ENCODE measurements at places on chromosomes 3 and 15.

GRCh38 chr15:83612226-83612625, 41.7 kb upstream of the ADAMTSL3 start:
- no peak for DNase-seq

DNA sequence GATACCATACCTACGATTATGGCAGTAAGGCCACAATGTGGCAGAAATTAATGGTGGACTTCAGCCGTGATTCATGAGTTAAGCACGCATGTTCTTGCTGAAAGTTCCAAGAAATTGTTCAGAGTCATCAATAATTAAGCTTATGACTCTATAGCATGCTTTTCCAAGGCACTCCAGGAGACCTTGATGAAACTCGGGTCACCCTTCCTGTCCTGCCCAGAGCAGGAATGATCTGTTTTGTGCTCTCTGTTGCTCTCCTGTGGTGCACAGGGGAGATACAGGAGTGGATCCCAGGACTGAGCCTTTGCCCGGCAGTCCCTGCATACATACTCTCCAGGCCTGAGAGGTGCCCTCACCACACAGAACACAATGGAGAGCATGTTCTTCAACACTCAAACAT, 141.6 kb upstream of the SLC2A2 start:
- DNase-seq = no peak

DNA sequence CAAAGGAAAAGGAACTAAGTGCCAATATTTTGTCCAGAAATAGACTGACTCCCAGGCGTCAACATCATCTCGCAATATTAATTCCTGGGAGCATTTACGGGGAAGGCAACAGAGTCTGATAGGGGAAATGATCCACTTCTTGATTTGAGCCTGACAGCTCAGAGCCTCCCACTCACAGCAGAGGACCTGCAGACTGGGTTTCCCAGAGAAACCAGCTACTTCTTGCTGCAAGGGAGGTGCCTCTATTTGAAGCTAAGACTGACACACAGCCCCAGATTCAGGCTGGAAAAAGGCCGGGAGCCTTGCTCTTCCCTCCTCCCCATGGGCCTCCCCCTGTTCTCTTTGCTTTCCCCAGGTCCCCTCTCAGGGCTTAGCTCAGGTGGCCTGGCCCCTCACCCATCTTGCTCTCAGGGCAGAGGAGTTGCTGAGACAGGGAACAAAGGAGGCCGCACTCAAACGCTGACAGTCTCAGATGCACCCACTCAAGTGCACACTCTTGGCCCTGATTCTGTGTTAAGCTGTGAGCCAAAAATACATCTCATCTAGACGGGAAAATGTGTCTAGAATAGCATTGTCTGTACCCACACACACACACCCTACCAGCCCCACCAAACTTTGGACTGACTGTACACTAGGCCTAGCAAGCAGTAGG, 49.8 kb upstream of the DCLK3 start:
- DNase-seq = no peak

- no peak for DNase-seq
Observed at GRCh38 chr15:46918462-46919140, 798.7 kb upstream of the SEMA6D start.

DNA sequence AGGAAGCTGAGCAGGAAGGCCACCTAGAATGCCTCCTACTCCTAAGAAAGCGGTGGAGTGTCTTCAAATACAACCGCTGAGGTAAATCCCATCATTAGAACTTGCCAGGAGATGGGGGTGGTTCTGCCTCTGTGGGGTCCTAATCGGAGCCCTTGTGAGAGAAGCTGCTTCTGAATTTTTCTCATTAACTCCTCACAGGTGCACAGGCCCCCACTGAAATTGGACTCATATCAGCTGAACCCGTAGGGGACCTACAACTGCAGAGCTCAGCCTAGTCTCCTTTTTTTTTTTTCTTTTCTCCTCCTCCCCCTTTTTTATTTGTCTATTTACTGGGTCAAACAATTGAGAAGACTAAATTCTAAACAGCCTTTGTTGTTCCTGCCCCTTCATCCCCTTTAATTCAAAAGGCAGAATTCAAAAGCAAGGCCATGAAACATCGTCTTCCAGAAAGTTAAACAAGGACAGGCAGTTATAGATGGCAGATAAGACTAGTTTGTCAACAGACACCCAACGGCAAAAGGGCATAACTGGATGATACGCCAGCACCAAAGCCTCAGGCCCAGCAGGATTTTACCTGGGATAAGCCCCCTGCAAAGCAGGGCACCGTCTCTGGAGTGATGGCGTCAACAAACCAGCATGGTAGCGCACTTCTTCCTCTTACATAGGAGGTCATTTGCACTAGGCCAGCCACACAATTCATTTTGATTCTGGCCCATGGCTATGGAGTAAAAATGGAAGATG, 213.7 kb upstream of the HES1 start:
- no peak for DNase-seq

- DNase-seq = no peak
Observed at GRCh38 chr3:105323274-105323599, 43.5 kb upstream of the ALCAM start.

GRCh38 chr3:78762121-78762520, 1005.7 kb downstream of the ROBO1 start:
- DNase-seq = no peak

DNA sequence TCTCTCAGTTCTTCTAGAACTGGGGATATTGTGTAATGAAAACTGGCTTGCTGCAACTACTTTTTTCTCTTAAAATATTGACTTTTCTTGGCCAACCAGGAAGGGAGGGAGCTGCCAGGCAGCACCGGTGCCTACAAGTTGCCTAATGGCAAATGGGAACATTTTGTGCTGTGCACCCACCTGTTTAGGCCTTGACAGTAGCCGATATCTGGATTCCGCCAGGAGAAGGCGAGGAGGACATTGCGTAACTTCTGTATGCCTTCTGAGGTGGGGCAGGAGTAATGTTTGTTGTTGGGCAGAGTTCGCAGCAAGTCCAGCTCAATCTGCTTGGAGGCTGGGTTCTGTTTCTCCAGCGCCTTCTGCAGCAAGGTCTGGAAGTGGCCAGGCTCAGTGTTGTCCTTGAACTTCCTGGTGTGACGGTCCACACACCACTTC, 64.9 kb downstream of the TBC1D2B start:
- DNase-seq = no peak

- no peak for DNase-seq
Observed at GRCh38 chr15:63602595-63602994, 5.4 kb downstream of the FBXL22 start.

DNA sequence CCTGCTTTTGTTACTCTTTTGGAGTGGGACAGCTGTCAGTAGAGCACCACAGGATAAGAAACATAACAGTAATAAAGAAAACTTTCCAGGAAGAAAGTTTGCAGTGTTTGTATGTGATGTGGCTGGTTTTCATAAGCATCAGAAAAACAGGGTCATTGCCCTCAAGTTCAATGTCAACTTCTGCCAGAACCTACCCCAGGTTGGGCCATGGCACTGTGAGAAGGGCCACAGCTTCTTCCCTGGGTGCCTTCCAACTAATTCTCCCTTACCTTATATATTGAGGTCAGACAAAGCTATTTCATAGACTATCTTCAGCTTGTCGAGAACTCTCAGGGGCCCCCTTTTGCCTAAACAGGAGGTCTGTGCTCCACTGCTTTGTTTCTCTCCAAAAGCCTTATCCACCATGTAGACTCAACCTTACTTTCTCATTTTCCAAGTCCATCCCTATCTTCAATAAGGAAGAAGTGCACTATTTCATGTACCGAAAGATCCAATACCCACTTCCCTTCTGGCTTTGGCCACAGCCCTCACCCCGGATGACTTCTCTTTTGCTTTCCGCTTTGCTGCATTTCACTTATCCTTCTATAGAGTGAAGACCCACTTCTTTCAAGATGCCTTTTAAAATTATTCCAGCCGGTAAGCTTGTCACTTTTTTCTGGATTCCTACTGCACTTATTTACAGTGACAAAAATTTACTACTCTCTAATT, 38.2 kb upstream of the PLCL2 start:
- no peak for DNase-seq

GRCh38 chr3:172239218-172239790, 199.9 kb downstream of the FNDC3B start:
- no peak for DNase-seq

DNA sequence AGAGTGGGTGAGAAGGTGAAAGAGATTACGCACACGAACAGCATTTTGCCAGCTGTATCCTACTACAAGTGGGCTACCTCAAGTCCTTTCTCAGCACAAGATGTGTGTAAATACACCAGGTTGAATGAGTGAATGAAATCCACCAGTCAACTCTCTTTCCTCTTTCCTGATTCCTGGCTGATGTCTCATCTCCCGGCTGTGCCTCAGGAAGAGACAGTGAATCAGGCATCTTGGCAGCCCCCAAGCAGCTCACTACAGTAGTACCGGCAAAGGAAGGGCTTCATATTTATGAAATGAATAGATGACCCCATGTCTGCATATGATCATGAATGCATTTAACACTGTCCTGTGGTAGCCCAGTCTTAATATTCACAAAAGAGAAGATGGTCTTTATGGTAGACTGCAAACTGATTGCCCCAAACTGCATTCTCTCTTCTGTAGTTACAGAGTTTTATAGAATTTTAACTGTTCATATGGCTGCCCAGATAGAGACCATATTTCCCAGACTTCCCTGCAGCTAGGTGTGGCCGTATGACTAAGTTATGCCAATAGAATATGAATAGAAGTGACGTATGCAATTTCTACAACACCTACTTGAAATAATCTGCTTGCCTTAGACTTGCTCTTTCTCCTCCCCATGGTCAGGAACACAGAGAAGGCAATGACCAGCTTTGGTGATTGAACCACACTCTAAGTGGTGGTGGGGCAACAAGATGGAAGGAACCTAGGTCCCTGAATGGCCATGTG, 22.7 kb downstream of the MGLL start:
- no peak for DNase-seq

DNA sequence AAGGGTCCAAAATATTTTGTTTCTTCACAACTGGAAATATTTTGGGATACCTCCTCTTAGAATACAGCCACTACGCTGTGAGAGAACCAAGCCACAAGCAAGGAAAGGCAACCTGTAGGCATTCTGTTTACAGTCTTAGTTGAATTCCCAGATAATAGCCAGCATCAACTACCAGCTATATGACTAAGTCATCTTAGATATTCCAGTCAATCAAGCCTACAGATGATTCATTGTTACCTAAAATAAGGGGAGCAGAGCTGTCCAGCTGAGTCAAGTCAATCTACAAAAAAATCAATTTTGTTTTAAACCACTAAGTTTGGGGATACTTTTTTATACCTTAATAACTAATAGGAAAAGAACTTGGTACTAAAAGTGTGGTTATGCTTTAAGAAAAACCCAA, 526.4 kb upstream of the DPPA4 start:
- no peak for DNase-seq

GRCh38 chr15:30929064-30929669, 25.5 kb downstream of the FAN1 start:
- no peak for DNase-seq

GRCh38 chr15:67976506-67977073, 77.5 kb upstream of the PIAS1 start:
- DNase-seq = no peak

GRCh38 chr3:23547905-23548650, 257.7 kb upstream of the UBE2E1 start:
- no peak for DNase-seq

- DNase-seq = no peak
Observed at GRCh38 chr3:27591312-27592210, 107.4 kb upstream of the SLC4A7 start.

DNA sequence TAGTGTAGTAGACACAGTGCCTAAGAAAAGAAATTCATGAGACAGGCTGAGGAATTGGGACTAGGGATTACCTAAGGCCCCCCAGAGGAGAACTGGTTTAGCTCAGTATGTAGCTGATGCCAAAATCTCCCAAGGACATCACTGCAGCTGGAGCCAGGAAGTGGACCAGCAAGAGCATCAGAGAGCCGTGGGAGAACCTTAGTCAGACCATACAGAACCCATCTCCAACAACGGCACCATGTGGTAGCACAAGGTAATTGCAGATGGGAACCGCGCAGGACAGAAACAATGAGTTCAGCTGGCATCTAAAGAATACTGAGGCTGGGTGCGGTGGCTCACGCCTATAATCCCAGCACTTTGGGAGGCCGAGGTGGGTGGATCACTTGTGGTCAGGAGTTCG, 81.7 kb downstream of the WNT5A start:
- no peak for DNase-seq

DNA sequence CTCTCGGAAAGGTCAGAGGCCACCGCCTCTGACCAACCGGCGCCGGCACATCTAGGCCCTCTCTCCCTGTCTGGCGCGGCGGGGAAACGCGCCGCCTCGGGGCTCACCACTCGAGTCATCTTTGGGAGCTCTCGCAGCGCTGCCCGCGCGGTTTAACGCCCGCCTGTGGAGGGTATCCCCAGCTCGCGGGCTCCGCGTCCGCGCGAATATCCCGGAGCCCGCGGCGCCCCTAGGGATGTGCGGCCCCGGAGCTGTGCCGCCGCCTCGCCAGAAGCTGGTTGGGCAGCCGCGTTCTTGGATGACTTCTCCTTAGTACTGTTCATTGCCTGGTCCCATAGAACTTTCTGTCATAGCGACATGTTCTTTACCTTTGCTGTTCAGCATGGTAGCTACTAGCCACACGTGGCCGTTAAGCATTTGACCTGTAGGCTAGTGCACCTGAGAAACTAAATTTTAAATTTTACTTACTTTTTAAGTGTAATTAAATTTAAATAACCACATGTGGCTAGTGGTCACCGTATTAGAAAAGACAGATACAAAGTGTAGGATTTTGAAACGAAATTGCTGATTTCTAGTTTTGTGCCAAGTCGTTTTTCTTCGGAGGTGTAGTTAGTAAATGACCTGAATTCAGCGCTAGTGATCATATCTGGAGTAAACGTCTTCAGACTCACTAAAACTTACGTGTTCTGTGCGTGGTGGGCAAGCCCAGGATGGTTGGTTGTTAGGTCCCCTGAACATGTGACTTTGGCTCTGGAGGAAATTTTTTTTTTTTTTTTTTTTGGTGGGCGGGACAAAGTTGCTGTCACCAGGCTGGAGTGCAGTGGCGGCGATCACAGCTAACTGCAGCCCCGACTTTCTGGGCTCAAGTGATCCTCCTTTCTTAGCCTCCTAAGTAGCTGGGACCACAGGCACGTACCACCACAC, 835 bp downstream of the ARIH2 start:
- DNase-seq = no peak

DNA sequence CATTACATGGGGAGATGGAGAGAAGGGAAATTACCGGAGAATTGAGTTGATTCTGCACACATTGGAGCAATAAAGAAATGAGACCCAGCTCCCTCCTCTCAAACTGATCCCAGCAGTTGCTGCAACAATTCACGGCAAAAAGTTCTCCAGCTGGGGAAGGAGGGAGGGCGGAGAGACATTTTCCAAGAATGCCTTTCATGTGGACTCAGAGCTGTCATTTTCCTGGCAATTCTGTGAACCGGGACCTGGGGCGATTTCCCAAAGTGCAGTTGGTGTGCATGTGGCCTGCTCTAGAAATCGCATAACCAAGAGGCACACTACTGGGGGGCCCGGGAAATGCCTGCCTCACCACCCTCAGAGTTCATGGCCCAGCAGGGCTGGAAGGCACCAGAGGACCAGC, 48.7 kb upstream of the IREB2 start:
- no peak for DNase-seq

DNA sequence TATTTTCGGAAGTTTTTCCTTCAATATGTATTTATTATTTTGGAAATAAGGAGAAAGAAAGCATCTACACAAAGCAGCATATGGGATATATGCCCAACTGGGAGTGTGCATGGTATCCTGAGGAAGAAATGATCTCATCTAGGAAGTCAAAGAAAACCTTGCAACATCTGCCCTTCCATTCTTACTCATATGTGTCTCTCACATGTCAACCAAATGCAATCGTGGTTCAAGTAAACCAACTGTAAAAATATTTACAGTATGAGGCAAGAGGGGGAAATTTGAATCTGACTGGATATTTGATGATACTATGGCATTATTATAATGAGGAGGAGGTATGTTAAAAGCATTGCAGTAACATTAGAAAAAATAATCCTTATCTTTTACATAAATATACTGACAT, 3.2 kb upstream of the SCG3 start:
- DNase-seq = no peak
